Bone marrow (tissue), 2 donors: ENCODE measurements at places on chromosomes 5 and 9.

GRCh38 chr9:131951155-131951554, 128.5 kb downstream of the MED27 start:
- no peak for DNase-seq

DNA sequence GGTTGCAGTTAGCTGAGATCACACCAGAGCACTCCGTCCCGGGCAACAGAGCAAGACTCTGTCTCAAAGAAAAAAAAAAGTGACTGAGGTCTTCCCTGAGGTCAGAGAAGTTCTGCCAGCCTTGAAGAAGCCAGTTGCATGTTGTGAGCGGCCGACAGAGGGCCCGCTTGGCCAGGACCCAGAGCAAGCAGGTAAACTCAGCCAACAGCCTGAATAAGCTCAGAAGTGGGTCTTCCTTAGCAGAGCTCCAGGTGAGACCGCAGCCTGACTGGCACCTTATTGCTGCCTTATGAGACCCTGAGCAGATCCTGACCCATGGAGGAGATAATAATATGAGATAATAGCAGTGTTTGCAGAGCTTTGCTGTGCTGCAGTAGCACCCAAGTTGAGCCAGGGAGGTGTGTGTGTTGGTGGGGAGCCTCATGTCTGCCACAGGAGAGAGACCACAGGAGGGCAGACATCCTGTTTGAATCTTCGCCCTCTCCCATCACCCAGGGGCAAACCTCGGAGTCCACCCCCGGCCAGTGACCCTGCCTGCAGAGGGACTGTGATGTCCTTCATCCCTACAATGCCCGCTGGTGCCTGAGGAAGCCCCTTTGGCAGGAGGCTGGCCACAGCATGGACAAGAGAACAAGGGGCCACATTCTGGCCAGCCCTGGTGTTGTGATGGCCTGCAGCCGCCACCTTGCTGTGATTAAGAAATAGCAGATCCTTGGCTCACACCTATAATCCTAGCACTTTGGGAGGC, 10.8 kb upstream of the BARX1 start:
- DNase-seq: no peak

DNA sequence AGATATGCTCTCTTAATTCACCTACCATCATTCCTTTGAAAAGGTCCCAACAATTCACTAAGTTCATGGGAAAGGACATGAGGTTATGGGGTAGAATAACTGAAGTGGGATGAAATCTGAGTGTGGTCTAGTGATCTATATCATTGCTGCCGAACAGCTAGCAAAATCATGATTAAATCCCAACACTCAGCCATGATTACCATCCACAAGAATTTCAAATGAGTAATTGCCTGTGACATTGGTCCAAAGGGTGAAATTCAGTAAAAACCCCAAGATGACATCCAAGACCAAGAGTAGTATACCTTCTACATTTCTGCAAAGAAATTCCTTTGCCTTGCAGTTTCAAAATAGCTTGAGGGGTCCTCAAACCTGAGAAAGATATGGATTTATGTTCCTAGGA, 225.6 kb downstream of the SPOCK1 start:
- DNase-seq: no peak

- DNase-seq: no peak
Measured at GRCh38 chr9:94734054-94734754, 7.7 kb downstream of the AOPEP start.

DNA sequence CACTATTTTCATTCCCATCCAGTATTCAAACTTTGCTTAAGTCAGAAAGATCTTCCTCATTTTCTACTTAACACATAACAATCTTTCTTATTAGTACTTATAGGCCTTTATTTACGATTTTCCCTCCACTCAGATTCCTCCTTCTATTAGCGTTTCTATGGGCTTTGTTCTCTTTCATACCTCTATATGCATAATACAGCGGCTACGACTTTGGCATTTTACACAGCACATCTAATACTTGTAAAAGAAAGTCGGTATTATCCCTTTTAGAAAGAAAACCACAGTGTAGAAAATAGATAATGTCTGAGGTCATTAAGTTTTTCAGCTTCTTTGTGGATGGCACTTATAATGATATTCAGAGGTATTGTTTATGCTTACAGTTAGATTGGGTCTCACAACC, 8.4 kb downstream of the RBM18 start:
- DNase-seq: no peak

GRCh38 chr9:133991964-133992779, at the start of gene VAV2:
Gene VAV2, minus strand, starts transcription at chr9:133992324. Its CDS starts 46 bp downstream, at chr9:133992278.
- peak; percentile 41 for DNase-seq

- no peak for DNase-seq
Measured at GRCh38 chr5:80072103-80073073, 37.2 kb downstream of the THBS4 start.

- no peak for DNase-seq
Measured at GRCh38 chr5:180166176-180166575, 42.8 kb downstream of the RASGEF1C start.

- DNase-seq: no peak
Measured at GRCh38 chr5:135240781-135241360, 158.2 kb downstream of the MACROH2A1 start.

DNA sequence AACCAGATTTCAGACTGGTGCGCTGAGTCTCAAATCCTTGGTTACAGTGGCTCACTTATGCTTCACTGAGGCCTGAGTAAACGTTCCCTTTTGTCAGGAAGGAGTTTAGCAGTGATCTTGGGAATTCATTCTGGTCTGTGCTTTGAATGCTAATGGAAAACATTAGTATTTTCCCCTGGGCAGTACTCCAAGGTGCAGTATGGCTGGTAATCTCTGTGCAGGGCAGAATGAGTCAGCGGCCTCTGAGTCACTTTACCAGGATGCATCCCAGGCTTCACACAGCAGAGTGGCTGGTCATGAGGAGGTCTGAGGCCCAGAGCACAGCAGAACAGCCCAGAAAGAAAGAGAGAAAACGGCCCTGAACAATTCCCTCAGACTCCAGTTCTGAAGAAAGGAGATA, 54.0 kb downstream of the PCA3 start:
- no peak for DNase-seq

- no peak for DNase-seq
Measured at GRCh38 chr9:69519470-69520240, 152.5 kb downstream of the APBA1 start.

DNA sequence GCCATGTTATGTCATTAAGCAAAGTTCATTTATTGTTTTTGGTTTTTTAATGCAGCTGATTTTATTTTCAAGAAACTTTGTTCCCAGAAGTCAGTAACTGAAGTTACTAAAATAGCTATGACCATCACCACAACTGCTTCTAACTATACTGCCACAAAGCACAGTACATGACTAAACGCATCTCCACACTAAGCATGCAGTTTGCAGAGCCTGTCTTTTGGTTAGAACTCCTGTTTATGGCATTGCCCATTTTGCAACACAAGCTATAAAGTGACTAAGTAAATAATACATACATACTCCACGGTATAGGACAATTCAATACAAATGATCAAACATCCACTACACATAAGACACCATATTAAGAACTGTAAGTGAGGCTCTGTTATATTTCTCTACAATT, 109.7 kb downstream of the MLLT3 start:
- DNase-seq: peak; percentile 27

GRCh38 chr9:81387360-81388106, 301.8 kb downstream of the TLE1 start:
- no peak for DNase-seq

- no peak for DNase-seq
Measured at GRCh38 chr5:82246960-82247574, 31.1 kb downstream of the RPS23 start.

GRCh38 chr5:38541174-38541725, 15.2 kb downstream of the LIFR start:
- no peak for DNase-seq

DNA sequence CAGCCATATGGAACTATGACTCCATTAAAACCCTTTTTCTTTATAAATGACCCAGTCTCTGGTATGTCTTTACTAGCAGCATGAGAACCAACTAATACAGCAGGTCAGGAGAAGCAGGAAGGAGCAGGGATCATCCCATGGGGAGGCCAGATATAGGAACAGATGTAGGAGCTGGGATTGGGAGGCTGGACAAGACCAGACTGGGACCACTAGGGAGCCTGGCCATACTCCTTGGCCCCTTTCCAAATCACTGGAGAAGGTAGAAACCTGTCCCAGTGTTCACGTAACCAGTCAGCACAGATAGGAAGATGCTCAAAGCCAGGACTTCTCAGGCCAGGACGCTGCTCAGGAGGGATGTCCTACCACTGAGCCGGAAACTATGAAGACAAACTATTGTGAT, 95.5 kb downstream of the LMX1B start:
- DNase-seq: no peak

GRCh38 chr5:73630765-73631164, 4.8 kb downstream of the ARHGEF28 start:
- no peak for DNase-seq

DNA sequence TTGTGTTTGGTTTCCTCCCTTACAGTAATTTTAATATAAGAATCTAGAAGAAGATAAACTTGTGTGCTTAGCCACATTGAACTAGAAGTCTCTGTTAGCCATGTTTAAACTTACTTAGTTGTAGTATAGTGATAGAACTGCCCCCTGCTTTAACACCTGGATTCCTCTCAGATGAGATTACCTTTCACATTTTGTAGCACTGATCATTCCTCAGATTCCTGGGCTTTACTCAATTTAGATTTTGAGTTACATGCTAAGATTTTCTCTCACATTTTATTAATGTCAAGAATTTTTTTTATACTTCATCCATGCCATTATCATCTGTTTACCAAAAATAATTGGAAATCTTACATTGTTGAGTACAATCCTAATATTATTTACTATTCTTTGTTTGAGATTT, 70.5 kb downstream of the GPBP1 start:
- DNase-seq: no peak

DNA sequence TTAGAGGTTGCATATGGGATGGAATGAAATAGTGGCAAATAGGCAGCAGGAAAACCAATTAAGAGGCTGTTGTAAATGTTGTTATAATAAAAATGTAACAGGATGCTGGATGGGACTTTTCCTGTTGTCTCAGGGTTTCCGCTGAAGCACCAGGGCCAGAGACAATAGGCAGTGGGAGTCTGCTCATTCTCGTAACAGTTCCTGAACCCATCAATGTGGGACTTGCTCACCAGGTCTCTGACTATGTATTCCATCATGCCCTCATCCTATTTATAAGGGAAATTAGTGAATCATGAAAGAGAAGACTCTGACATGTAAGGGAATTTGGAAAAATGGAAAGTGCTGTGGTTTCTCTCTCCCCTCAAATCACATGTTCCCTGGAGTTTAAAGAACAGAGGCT, 23.5 kb upstream of the SSBP2 start:
- no peak for DNase-seq

GRCh38 chr9:126985870-126986498, 71.4 kb downstream of the RALGPS1 start:
- peak; percentile 70 for DNase-seq

DNA sequence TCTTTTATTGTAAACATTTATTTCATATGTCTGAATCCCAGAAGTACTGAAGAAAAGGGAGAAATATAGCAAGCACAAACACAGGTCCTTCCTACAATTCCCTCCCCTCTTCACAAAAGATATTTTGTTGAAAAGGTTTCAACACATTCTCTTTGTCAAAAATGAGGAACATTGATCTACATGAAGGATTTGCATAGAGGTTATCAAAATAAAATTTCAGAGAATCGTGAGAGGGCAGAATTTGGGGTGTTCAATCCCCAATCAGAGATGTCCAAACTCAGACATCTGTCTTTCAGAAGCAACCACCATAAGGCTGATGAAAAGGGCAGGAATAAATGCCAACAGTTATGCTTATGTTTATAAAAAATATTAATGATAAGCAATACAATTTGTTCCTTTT, 69.2 kb downstream of the MARCHF3 start:
- no peak for DNase-seq

- peak; percentile 81 for DNase-seq
Measured at GRCh38 chr9:135926402-135927194, 19.3 kb upstream of the CAMSAP1 start.

GRCh38 chr5:54743997-54744788, 226.6 kb downstream of the SNX18 start:
- peak; percentile 90 for DNase-seq

DNA sequence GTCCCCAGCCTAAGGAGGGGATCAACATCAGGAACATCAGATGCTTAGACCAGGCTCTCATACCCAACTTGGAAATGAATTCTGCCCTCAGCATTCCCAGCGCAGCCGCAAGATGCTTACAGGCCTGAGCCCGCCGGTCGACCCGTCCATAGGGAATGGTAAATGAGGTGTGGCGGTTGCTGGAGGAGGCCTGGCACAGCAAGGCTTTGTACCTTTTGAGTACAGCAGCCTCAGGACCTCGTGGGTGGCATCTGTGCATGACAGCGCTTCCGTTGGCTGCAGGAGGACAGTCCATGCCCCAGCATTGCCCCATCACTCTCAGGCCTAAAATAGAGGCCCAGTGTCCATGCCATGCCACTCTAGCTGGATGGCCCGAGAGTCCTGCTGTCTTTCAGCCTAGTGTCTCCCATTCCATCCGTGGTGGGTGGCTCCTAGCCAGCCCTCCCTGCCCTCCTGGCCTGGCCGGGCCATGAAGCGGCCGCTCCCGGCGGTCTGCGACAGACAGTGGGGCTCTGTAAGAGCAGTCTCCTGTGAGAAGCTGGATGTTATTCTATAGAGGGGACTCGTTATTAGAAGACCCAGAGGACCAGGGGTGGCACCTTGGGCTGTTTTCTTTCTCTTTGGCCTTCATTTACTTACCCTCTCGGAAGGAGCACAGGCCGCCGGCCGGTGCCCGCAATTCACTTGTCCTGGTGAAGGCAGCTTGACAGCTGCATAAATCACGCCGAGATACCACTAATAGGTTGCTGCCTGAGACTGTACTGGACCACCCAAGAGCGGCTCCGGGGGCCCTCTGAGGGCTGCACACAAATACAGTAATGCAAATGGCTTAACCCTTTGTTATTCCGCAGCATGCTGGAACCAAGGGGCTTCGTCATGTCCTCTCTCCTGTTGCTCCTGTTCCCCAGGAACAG, 223.5 kb upstream of the TUT7 start:
- no peak for DNase-seq

- no peak for DNase-seq
Measured at GRCh38 chr5:60277941-60278340, 384.4 kb upstream of the PDE4D start.

GRCh38 chr9:117232281-117232680, 182.6 kb downstream of the ASTN2 start:
- DNase-seq: no peak

- no peak for DNase-seq
Measured at GRCh38 chr5:151006704-151007334, 13.6 kb upstream of the GPX3 start.

- DNase-seq: no peak
Measured at GRCh38 chr5:6910950-6911349, 197.7 kb downstream of the TENT4A start.

DNA sequence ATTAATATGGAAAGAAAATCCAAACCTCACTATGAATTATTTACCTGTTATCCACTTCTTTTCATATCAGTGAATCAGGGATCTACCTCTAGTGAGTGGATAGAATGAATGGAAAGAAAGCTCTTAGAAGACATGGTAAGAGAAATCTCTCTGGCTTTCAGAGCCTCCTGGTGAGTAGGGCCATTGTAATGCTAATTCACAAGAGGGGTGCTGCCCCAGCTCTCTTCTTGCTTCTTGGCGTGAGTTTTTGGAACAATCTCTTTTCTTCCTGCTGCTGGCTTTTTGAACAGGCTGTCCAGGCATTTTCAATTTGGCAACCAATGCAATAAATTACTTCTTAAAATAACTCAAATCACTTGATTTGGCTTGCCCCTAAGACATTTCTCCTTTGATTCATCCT, 49.9 kb upstream of the KCNN2 start:
- DNase-seq: no peak

GRCh38 chr9:129383561-129384490, 205.8 kb upstream of the IER5L start:
- peak; percentile 87 for DNase-seq
